Stimulated activated naive B cell treated with anti-CD40 and anti-IgM and Interleukin-4, amounts not matched to agents 10 μg/mL and 1 μg/mL and 100 μg/mL, for 72 hours (primary cell): ENCODE measurements at places on chromosomes 11 and 22.
A peak's percentile ranks its signal among the peaks of the same experiment; 100 is the strongest.

DNA sequence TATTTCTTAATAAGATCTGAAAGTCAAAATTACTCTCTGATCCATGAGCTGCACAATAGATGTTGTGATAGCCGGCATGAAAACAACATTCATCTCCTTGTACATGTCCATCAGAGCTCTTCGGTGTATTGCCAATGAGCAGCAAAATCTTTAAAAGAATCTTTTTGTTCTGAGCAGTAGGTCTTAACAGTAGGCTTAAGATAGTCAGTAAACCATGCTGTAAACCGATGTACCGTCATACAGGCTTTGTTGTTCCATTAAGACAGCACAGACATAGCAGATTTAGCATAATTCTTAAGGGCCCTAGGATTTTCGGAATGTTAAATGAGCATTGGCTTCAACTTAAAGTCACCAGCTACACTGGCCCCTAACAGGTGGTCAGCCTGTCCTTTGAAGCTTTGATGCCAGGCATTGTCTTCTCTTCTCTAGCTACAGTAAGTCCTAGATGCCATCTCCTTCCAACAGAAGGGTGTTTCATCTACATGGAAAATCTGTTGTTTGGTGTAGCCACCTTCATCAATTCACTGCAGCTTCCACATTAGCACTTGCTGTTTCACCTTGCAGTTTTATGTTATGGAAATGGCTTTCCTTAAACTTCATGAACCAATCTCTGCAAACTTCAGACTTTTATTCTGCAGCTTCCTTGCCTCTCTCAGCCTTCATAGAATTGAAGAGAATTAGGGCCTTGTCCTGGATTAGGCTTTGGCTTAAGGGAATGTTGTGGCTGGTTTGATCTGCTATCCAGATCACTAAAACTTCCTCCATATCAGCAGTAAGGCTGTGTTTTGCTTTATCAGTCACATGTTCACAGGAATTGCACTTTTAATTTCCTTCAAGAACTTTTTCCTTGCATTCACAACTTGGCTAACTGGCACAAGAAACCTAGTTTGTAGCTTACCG is 28.4 kb downstream of the RRP8 start:
- DNase-seq, result no peak

GRCh38 chr22:20036084-20036482 is 15.2 kb downstream of the TANGO2 start:
- DNase-seq, result no peak

DNA sequence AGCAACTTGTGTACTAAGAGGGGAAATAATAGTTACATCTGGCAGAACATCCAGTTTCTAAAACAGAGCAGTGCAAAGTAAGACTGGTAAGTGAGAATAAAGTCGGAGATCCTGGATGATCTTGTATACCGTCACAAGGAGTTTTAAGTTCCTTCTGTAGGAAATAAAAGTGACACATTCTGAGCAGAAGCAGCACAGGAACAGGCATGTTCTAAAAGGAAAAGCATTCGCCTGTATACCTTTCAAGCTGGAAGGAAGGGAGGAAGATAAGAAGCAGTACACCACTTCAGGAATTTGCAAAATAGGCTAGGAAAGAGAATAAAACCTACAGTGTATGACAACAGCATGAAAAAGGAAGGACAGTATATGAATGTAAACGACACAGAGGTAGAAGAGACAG is 106.2 kb upstream of the TP53AIP1 start:
- DNase-seq, result no peak

DNA sequence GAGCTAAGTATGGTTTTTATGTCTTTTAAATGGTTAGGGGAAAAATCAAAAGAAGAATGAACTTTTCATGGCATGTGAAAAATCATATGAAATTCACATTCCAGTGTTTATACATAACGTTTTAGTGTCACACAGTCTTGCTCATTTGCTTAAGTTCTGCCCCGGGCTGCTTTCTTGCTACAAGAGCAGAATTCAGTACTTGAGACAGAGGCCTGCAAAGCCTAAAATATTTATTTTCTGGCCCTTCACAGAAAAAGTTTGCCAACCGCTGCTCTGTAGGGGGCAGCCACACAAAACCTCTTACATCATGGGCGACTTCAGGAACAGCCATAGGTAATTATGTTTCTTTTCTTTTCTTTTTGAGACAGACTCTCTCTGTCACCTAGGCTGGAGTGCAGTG is 1.0 kb upstream of the ATG2A start:
- no peak for DNase-seq

DNA sequence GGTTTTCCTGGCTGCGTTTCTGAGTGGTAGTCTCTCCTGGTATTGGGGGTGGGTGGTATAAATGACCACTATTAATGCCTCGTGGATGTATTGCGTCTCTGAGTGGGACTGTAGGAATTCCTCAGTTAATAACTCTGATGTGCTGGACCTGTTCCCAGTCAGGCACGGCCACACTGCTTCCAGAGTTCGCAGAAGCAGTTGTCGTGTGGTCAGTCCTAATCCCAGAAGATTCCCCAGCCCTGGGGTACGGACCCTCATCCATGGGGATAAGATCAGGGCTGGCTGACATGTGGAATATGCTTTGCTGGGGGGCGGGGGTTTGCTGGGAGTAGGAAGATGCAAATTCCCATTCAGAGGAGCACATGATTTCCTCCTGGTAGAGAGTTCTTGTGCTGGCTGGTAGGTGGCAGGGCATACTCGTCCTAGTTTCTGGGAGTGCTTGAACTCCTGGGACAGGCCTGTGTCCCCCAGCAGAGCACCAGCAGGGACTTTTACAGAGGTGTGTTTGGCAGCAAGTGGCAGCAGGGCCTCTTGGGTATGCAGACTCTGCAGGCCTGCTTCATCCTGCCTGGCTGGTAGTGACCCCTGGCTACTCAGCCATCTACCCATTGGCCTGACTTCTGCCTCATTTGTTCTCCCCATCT is 157.4 kb downstream of the NAV2 start:
- DNase-seq, result no peak

- DNase-seq, result no peak
Measured at GRCh38 chr11:92867913-92868619, 101.4 kb upstream of the MTNR1B start.

DNA sequence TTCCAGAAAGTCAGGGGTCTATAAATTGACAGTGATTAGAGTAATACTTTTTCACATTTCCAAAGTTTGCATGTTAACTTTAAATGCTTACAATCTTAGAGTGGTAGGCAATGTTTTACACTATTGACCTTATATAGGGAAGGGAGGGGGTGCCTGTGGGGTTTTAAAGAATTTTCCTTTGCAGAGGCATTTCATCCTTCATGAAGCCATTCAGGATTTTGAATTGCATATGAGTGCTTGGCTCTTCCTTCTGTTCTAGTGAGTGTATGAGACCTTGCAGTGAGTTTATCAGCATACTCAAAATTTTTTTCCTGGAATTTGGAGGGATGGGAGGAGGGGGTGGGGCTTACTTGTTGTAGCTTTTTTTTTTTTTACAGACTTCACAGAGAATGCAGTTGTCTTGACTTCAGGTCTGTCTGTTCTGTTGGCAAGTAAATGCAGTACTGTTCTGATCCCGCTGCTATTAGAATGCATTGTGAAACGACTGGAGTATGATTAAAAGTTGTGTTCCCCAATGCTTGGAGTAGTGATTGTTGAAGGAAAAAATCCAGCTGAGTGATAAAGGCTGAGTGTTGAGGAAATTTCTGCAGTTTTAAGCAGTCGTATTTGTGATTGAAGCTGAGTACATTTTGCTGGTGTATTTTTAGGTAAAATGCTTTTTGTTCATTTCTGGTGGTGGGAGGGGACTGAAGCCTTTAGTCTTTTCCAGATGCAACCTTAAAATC is 5.3 kb downstream of the MALAT1 start:
- DNase-seq, result no peak

DNA sequence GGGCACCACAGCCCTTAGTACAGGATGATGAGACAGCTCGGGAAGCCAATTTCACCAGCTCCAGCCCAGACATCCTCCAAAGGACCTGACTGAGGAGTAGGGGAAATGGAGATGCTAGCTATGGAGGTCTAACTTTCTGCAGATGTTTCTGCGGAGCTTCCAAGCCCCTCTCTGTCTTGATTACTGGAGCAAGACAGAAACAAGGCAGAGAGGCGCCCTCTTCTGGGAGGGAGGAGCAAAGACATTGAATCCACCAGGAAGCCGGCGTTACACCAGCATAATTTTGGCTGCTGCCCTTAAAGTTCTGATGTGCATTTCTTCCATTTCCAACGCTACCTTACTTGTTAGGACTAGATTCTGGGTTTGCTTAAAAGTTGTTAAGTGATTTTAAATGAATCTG is 107.3 kb upstream of the HSD17B12 start:
- DNase-seq, result no peak

DNA sequence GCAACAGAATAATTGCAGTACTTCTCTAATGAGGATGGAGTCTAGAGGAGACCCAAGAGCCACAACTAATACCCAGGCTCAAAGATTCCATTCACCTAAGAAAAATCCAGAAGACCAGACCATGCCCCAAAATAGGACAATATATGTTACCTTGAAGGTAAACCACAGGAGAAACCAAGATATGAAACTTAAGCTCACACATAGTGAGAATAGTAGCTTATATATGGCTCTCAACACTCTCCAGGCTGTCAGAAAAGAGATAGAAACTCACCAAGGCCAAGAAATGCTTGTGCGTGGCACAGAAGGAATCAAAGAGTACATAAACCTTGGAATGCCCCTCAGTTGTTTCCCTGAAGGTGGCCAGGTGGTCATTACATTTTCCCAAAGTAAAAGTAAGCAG is 9.1 kb downstream of the FAM111A start:
- DNase-seq, result no peak

DNA sequence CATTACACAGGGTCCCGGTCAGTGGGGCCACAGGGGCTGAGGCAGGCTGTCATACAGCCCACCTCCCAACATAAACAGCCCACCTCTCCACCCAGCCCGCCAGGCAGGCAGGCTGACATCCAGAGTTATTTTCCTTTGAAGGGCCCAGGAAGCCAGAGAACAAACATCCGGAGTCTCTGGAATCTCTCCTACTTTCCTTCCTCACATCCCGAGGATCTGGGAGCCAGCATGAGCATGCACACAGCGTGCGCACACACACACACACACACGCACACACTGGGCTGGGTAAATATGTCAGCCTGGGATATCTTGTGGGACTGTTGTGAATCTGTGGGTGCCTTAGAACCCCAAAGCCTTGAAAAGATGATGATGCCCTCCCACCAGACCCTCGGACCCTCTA is 55.4 kb downstream of the PDE2A start:
- DNase-seq, result no peak

GRCh38 chr11:75635066-75635862 is 33.6 kb downstream of the MAP6 start:
- DNase-seq, result no peak

DNA sequence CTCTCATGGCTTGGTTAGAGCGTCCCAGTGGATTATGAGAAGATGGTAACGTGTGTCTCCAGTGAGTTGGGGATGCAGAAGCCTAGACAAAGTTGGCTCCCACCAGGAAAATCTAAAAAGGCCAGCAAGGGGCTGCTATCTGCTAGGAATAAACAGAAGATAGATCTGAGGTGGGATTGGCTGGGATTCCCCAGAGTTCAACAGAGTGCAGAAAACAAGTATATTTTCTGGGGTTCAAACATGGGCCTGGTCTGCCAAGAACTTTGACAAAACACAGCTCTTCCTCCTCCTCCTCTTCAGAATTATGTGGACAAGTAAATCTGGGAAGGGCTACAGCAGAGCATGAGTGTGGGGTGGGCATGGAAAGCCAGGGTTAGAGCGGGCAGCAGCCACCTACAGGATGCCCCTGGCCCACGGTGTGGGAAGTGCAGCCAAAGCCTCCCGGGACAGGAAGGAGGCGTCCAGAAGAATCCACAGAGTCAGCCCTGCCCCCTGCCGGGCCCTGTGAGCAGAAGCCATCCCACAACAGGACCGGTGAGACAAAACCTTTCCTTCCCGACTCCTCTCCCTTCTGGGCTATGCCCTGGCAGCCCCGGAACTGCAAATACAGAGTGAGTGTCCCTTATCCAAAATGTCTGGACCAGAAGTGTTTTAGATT is 67.1 kb downstream of the CD82 start:
- peak; percentile 0 for DNase-seq

- no peak for DNase-seq
Measured at GRCh38 chr11:104695065-104695463, 203.2 kb downstream of the CASP12 start.

- DNase-seq, result no peak
Measured at GRCh38 chr11:47188259-47188658, 2.0 kb upstream of the PACSIN3 start.

DNA sequence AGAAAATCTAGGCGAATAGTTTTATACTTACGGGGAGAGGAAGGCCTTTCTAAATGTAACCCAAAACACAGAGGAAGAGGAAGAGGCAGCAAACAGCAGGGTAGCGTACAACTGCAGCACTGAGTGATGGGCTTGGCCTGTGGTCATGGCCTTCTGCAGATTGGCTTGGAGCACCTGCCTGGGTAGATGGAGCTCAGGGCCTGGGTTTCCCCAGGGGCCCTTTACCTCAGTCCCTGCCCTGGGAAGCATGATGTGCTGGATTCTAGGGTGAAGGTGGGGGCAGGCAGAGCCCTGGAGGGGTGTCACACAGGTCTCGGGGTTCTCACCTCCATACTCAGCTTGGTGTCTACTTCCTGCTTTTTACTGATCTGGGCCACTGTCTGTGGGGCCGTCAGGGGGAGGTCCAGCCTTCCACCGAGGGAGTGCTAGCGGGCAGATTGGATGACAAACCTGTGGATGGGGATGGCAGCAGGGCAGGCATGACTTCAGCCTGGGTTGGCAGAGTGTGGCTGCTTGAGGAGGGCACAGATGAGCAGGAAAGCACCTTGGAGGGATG is 27.7 kb upstream of the CHRM1 start:
- no peak for DNase-seq

GRCh38 chr11:41051919-41052635 is 407.4 kb downstream of the LRRC4C start:
- DNase-seq, result no peak

DNA sequence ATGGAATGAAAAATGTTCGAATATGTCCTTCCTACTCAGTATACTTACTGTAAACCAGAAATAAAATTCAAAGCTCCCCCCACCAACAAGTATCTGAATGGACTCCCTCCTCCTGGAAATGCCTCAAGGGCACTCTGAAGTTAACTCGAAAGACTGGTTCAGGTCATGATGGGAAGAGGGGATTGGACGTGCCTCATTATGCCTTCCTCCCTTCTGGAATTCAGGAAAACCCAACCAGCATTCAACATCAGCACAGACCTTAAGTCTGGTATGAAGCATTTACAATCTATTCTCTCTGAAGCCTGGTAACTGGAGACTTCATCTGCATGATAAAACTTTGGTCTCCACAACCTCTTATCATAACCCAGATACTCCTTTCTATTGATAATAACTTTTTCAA is 428.3 kb upstream of the RAG2 start:
- no peak for DNase-seq

DNA sequence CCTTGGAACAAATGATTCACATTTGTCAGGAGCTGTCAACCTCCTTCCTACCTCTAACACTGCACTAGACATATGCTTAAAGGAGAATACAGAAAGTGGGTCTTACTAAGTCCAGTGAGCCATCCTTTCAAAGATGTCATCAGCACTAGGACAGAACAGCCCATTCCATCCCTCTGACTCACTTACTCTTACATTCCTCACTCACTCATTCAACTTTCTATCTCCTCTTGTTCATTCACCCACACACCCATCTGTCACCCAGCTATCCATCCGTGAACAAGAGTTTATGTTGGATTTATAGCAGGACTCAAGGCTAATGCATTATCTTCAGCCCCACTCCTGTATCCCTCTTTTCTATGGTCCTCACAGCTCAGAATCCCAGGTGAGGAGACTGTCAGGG is 9.1 kb downstream of the INSC start:
- no peak for DNase-seq

- DNase-seq, result no peak
Measured at GRCh38 chr11:27041141-27041899, 705 bp downstream of the BBOX1 start.

- DNase-seq, result peak; percentile 31
Measured at GRCh38 chr11:35344681-35345574, 74.4 kb downstream of the SLC1A2 start.
